ENCODE measurements at places on chromosomes 6 and 20. TPM values are rescaled to one million over a fixed set of nuclear protein-coding genes. Genes with fewer than 3 reads are reported as not detected.

GRM1 gene
- 0.63 TPM for total RNA-seq

DNA sequence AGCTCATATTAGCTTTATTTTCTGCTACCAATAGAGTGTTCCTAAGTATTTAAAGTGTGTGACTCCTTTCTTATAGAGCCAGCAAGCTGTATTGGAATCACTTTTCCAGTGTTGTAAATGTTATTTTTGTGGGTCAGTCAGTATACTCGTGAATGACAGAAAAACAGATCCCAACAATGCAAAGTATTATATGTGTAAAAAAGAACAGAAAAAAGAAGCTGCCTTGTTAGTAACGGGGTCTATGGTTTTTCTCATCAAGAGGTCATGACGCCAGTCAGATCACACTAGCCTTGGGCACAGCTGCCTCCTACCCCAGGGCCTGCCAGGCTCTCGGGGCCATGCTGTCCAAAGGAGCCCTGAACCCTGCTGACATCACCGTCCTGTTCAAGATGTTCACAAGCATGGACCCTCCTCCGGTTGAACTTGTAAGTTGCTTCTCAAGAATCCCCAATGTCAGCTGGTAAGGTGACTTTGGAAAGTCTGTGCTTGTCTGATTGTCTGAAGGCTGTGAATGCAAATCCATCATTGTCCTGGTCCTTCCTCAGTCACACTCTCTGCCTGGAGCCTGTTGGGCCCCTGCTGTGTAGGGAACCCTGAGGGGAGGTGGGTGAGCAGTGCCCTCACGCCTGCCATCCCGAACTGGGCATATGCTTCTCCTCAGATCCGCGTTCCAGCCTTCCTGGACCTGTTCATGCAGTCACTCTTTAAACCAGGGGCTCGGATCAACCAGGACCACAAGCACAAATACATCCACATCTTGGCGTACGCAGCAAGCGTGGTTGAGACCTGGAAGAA lies 9.8 kb downstream of the NELFCD start:
- H3K27ac ChIP-seq: no peak overlapping the region
- H3K27me3 ChIP-seq: no peaks in the 10 kb centered on the region
- peaks cover 48% of the 10 kb centered on the region for H3K36me3 ChIP-seq
- H3K4me3 ChIP-seq: no peak overlapping the region

DNA sequence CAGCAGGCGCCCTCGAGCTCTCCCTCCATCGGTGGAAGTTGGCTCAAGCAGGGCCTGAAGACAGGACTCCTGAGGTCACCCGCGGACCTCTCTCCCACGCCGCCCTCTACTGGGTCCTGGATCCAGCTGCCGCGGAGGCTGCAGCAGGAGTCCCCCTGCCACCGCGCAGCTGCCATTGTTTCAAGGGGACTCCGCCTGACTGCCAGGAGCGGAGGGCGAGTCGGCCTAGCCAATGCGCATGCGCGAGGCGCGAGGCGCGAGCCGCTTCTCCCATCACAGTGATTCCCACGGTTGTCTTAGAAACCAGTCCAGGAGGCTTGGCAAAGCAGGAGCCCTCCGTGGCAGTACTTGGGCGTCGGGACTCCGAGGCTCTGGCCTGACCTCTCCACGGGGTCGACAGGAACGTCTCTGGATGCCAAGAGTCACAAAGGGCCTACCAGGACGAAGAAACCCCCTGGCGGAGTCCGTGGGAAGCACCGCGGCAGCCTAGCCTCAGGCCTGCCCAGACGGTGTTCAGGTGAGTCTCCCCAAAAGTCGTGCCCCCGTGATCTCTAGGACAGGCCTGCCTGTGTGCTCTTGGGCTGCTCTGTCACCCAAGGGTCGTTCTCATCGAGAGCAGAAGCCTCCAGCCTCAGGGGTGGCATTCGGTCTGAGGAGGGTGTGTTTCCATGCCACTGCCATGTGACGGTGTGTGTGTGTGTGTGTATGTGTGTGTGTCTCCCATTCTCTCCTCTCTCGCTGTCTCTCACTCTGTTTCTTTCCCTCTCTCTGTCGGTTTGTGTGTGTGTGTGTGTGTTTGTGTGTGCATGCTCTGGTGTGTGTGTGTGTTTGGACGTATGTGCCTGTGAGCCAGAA lies 290.6 kb upstream of the ZNF337 start:
- no peak overlapping the region for H3K27ac ChIP-seq
- peak overlapping the region; percentile 14 for H3K4me3 ChIP-seq
- no peaks in the 10 kb centered on the region for H3K27me3 ChIP-seq
- DNase-seq: no peak

- no peak overlapping the region for H3K27ac ChIP-seq
- no peaks in the 10 kb centered on the region for H3K27me3 ChIP-seq
- no peaks in the 10 kb centered on the region for H3K4me1 ChIP-seq
Measured at GRCh38 chr6:70270287-70271005, 32.4 kb downstream of the COL9A1 start.

C4A gene
- 247 TPM for total RNA-seq

OVOL2 gene
- total RNA-seq: not detected

DNA sequence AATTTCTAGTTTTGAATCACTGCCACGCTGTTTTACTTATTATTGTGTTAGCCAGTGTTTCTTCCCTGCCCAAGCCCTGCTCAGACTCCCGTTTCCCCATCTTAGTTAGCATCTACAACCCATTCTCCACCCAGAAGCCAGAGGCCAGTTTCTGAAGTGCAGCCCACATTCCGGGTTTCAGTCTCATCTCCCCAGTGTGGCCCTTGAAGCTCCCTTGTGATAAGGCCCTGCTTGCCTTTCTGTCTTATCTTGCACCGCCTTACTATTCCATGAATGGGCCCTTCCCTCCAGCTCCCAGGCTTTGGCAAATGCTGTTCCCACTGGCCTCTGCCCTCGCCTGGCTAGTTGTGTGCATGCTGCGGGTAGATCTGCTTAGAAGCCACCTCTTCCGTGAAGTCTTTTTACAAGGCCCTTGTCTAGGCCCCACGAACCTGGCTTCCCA lies 41.1 kb downstream of the TOX2 start:
- H3K27ac ChIP-seq: peak overlapping the region; percentile 28
- no peaks in the 10 kb centered on the region for H3K36me3 ChIP-seq
- H3K4me3 ChIP-seq: no peak overlapping the region
- no peaks in the 10 kb centered on the region for H3K27me3 ChIP-seq

DNA sequence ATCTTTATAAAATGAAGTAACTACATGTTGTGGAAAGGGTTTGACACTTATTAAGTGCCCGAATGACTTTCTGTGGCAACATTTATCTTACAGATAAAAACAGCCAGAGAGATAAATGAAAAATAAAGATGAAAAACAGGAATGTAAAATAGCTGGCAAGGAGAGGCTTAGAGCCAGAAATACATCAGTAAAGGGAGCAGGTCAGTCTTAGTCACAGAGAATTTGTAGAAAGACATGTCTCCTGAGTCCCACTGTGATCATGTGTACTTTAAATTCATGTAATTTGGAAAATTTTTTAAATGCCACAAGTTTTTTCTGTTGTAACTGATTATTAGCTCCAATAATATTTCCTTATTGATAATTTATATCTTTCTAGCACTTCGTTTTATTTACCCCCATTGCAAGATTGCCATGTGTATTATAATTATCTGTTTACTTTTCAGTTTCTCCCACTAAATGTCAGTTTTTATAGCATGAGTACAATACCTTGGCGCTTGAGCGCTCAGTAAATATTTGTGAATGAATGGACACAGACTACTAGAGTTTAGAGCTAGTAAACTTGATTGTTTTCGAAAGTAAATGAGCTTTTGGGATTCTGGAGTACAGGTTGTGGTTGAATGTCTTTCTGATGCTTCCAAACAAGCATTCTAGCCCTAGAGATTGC lies 15.2 kb downstream of the TAB2 start:
- H3K27me3 ChIP-seq: no peaks in the 10 kb centered on the region
- H3K4me3 ChIP-seq: no peak overlapping the region
- H3K36me3 ChIP-seq: no peaks in the 10 kb centered on the region
- no peak for DNase-seq
- peaks cover 91% of the 10 kb centered on the region for H3K4me1 ChIP-seq

DNA sequence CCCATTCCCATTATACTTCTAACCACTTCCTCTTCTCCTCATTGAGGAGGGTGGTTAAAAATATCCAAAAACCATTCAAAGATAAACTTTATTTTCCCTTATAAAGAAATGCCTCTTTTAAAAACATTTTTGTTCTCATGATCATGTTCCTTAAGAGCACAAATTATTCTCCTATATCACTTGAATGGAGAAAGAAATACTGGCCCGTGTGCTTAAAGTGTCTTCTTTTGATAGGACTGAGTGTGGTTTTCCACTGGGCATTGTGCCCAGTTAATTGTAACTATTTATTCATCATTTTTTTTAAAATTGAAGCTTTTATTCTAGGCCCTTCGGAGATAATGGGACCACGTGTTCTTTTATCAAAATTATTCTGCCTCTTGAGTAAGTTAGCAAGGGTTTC lies 871.5 kb downstream of the QKI start:
- no peaks in the 10 kb centered on the region for H3K4me1 ChIP-seq
- no peak for DNase-seq
- H3K36me3 ChIP-seq: no peaks in the 10 kb centered on the region
- no peak overlapping the region for H3K4me3 ChIP-seq
- no peaks in the 10 kb centered on the region for H3K27me3 ChIP-seq
- no peak overlapping the region for H3K27ac ChIP-seq

DNA sequence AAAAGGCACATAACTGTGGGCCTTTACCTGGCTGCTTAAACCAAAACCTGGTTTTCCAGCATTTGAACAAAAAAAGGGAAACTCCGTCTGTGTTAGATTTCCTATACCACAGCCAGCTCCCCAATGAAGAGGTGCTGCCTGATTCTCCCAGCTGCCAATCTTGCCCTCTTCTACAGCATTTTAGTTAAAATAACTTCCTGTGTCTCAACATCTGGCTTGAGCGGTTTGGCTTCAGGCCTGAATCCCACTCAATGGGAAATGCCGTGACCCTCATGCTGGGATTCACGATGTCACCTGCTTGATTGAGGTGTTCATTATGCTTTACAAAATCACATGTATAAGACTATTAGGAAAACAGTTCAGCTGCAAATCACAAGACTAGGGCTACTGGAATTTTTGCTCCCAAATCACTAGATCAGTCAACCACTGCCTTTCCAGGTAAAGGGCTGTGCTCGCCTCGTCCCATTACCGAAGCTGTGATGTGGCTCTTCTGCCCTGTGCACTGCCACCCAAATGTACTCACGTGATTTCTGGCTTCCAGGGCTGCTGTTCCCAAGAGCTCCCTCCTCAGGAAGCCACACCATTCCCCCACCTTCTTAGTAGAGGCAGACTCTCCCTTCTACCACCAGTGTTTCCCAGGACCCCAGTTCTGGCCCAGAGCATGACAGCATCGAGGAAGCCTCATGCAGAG lies 94.6 kb downstream of the PSMG4 start:
- no peaks in the 10 kb centered on the region for H3K27me3 ChIP-seq
- H3K4me3 ChIP-seq: no peak overlapping the region
- H3K4me1 ChIP-seq: peaks cover 73% of the 10 kb centered on the region
- H3K36me3 ChIP-seq: no peaks in the 10 kb centered on the region
- DNase-seq: no peak

ADGRF5 gene
- total RNA-seq: 32.4 TPM

MAP7 gene
- 1.5 TPM for total RNA-seq

HAO1 gene
- total RNA-seq: not detected

DNA sequence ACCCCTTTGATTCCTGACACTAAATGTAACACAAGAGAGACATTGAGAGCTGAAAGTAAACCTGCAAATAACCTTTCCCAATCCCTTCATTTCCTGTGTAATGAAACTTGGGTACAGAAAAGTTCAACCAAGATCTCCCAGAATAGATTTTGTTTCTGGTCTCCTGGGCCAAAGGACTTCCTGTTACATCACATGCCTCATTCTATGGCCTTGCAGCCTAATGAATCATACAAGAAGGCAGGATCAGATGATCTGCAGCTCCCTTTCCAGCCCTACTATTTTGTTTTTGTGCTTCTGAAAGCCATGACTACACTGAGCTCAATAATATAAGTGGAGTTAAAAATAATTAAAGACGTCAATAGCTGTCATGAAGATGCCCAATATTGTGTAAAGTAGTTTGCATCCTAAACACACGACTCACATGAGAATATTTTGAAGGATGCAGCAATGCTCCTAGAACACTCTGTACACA lies 73.4 kb upstream of the NOX3 start:
- no peak for DNase-seq
- no peaks in the 10 kb centered on the region for H3K4me1 ChIP-seq
- no peak overlapping the region for H3K27ac ChIP-seq
- no peaks in the 10 kb centered on the region for H3K27me3 ChIP-seq
- H3K36me3 ChIP-seq: no peaks in the 10 kb centered on the region

MUC21 gene
- total RNA-seq: not detected

VSX1 gene
- not detected for total RNA-seq

ZKSCAN4 gene
- 3.5 TPM for total RNA-seq

ID4 gene
- total RNA-seq: 27.0 TPM

GRCh38 chr6:73857341-73857890 lies 161.4 kb downstream of the CD109 start:
- no peaks in the 10 kb centered on the region for H3K4me1 ChIP-seq
- H3K27ac ChIP-seq: no peak overlapping the region
- H3K27me3 ChIP-seq: no peaks in the 10 kb centered on the region

- no peaks in the 10 kb centered on the region for H3K27me3 ChIP-seq
- no peaks in the 10 kb centered on the region for H3K36me3 ChIP-seq
- no peak overlapping the region for H3K4me3 ChIP-seq
Measured at GRCh38 chr6:38610050-38610625, 29.6 kb downstream of the BTBD9 start.

ADTRP gene
- total RNA-seq: not detected

DNA sequence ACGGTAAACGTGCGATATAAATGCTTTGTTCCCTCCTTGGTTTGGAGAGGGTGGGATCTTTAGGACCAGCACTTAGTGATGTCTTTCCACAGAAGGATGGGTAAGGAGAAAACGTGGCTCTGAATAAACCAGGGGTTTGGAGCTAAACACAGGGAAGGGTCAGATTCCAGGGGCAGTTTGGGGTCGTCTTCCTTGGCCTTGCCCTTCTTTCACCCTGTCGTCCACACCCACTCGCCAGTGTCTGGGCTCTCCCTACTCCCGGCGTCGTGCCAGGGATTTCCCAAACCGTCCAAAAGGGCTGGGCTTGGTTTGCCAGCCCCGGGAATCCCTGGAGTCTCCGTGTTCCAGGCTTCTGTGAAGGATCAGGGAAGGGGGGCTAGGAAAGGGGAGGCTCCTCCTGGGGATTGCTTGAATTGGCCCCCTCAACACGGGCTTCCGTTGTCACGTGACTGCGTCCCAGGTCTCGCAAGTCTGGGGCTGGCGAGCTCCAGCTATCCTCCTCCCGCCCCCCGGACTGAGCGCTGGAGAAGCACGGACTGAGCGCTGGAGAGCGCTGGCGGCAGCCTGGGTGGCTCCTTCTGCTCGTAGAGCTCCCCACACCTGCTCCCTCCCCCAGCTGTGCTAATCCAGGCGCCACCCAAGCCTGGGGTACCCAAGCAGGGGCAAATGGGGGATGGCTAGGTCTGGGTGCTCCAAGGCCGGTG lies 9.4 kb upstream of the ARMC12 start:
- peak; percentile 89 for DNase-seq
- peaks cover 86% of the 10 kb centered on the region for H3K4me1 ChIP-seq
- H3K4me3 ChIP-seq: peak overlapping the region; percentile 59
- H3K36me3 ChIP-seq: no peaks in the 10 kb centered on the region

GRCh38 chr6:26286168-26286877 lies 78.7 kb upstream of the BTN3A2 start:
- H3K4me1 ChIP-seq: peaks cover 15% of the 10 kb centered on the region
- no peaks in the 10 kb centered on the region for H3K36me3 ChIP-seq
- peak overlapping the region; percentile 52 for H3K4me3 ChIP-seq
- DNase-seq: peak; percentile 81

BAK1 gene
- total RNA-seq: 15.3 TPM

PHACTR3 gene
- total RNA-seq: 15.9 TPM

SLC29A1 gene
- total RNA-seq: 65.1 TPM

- H3K36me3 ChIP-seq: peaks cover 89% of the 10 kb centered on the region
- no peaks in the 10 kb centered on the region for H3K4me1 ChIP-seq
- H3K27me3 ChIP-seq: no peaks in the 10 kb centered on the region
- H3K27ac ChIP-seq: no peak overlapping the region
- DNase-seq: no peak
Measured at GRCh38 chr6:15522856-15523529, 139.8 kb downstream of the DTNBP1 start.
